ENCODE measurements at places on chromosomes 2 and 18.

DNA sequence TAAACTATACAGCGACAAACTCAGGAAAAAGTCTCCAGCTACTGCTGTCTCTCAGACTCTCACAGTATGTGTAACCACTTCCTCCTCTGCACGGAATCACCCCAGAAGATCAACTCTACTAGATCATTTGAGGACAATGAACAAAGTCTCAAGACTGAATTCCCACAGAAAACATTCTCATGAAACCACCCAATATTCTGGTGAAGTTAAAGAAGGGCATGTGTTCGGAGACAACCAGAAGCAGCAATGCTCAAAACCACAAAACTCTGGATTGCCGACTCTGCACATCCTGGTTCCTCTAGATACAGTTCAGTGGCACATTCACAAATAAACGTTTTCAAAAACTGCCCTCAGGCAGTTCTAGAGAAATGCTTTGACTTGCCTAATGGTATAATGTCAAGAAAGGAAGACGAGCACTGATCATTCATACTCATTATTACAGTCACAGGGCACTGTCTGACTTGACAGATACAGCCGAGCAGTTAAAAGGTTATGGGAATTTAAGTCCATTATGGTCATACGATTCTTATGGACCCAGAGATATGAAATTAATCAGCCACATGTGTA, 91.9 kb upstream of the STK17B start:
- peak; percentile 15 for DNase-seq

- DNase-seq, result no peak
Observed at GRCh38 chr2:119586085-119586484, 41.8 kb downstream of the CFAP221 start.

DNA sequence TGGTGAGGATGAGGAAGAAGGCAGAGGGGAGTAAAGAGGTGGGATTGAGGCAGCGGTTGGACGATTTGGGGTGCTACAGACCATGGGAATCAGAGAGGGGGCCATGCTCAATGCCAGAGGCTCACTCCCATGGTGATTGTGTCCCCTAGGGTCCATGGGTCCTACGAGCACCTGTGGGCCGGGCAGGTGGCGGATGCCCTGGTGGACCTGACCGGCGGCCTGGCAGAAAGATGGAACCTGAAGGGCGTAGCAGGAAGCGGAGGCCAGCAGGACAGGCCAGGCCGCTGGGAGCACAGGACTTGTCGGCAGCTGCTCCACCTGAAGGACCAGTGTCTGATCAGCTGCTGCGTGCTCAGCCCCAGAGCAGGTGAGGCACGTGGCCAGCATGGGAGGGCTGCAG, 5.2 kb downstream of the CAPN10 start:
- DNase-seq, result no peak

- no peak for DNase-seq
Observed at GRCh38 chr2:96856776-96857666, 795 bp downstream of the ANKRD39 start.

DNA sequence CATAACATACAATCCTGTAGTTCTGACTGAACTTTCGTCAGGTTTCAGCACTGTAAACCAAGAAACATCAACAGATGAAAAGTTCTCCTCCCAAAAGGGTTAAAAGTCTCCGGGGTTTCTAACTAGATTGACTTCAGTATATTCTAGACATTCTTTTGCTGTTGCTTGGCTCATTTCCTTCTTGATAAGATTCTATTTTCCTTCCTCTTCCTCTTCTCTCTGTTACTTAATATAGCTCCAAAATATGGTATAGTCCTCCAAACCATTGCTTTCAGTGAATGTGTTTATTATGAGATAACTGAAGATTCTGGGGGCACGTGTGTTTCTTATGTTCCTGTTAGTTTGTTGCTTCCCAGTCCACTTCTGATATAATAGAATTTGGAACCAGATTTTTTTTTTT, 46.4 kb upstream of the MAP4K3 start:
- DNase-seq, result no peak

DNA sequence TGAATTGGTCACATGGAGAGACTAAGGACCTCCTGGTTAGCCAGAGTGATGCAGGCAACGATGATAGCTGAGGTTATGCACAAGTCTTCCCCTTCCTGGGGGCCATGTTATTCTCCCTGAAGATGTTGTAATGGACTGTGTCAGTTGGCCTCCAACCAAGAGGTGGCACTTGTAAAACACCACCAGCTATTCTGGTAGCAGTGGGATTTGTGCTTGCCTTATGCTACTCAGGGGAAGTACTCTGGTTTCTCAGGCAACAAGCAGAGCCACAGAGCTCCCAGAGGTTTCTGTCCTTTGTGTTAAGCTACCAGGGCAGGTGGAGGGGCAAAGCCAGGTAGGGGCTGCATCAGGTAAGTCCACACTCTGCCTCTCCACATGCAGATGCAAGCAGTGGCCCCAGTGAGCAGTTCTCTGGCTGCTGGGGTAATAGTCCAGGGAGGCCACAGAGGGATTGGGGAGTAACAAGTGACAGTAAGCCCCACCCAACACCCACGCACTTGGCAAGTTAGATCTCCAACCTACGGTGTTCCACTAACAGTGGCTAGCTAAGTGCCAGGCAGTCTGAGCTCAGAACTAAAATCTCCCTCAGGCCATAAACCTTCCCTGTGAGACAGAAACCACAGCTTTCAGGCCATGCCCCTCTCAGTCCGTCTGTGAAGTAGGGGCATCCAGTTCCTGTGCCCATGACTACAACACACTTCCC, 99.7 kb downstream of the RND3 start:
- no peak for DNase-seq

DNA sequence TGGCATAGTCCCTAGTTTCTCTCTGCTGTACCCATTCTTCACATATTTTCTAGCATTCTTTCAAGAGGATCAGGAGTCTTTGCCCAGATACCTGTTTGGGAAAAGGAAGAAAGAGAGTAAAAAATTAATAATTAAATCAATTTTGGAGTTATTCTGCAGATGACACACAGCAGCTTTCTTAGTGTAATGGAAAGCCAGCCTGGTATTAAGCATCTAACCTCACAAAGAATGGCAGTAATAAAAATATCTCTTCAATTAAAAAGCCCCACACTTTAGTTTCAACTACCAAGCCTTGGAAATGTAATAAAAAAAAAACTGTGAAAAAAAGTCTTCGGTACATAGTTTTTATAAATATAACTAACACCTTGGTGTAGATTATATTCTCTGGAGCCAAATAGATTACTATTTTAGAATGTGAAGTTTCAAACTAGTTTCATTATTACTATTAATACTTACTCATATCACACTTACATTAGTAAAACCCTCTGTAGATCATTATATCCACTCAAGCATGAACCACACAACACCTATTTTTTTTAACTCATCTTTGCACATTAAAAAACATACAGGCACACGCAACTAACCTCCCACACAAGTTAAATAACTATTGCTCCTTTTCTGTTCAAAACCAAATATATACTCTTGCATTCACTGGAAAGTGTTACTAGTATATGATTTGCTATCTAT, 90.9 kb downstream of the GPD2 start:
- DNase-seq, result no peak

GRCh38 chr2:149616681-149617456, 29.3 kb upstream of the MMADHC start:
- DNase-seq, result no peak

DNA sequence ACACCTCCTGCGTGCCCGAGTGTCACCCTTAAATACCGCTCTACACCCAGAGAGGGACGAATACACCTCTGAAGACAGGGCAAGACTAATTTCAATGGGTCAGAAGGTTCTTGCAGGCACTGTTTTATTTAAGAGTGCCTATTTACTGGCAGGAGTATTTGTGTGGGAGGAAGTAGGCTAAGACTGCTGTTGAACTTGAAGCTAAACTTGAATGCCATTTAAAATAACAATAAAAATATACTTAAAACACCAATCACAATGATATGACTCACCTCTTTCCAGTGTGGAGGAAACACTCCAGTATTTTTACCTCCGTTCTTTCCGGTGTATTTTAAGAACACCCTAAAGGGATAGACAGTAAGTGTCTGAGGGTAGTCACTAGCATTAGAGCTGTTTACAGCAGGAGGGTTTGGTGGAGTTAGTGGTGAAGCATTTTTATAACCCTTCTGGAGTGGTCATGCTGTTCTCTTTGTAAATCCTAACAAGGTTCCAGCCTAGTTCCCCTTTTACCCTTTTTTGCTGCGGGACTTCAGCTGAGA, 9.6 kb upstream of the HOXD1 start:
- DNase-seq, result no peak

DNA sequence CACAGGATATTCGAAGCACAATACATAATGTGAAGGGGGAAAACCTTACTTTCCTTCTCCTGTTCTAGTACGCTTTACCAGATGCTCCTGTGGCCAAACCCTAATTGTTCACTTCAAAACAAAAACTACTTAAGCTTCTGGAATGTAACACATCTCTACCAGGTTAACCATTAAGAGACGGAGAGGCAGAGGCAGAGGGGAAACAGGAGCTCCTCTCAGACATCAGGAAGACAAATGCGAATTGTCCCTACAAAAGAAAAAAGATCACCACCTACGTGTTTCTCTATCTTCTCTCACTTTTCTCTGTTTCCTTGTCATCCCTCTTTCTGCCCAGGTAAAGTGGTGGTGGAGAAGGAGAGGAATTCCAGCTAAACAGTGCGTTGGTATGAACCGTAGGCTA, 266.8 kb downstream of the NRXN1 start:
- no peak for DNase-seq

- DNase-seq, result no peak
Observed at GRCh38 chr18:2102022-2102421, 469.3 kb downstream of the METTL4 start.

GRCh38 chr2:98948956-98949739, 13.1 kb upstream of the CRACDL start:
- no peak for DNase-seq

DNA sequence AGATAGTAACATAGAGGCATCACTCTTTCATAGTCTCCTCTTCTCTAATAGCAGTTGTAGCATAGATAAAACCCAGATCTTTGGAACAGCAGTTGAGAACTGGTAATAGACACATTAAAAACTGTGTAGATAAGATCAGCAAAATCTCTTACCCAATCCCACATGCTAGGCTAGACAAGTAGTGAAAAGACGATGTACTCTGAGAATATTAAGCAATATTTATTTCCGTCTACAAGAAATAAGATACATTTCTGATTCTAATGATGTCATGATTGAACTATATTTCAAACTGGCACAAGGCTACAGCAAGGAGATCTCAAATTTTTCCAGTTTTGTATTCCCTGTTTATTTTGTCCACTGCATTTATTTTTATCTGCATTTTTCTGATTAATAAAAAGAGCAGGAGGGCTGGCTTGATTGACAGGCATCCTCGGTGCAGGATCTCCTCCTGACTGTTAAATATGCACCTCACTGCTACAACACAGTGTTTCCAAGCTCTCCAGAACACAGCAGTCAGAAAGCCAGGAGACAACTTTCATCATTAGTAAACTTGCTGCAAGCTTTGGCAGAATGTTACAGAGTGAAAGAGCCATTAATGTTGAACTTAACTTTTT, 73.3 kb upstream of the ATIC start:
- no peak for DNase-seq

DNA sequence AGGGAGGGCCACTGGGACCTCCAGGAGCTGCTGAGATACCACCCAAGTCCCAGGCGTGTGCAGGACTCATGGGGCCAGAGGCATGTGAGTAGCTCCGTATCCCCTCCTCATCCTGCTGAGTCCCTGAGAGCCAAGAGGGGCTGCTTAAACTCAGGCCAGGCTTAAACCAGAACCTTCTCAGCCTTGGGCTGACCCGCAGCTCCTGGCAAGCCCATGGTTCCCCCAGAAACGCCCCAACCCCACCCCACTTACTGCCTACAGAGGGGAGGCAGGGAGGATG, 2.5 kb upstream of the NMUR1 start:
- no peak for DNase-seq

GRCh38 chr2:23656597-23656973, 270.3 kb downstream of the ATAD2B start:
- DNase-seq, result no peak

DNA sequence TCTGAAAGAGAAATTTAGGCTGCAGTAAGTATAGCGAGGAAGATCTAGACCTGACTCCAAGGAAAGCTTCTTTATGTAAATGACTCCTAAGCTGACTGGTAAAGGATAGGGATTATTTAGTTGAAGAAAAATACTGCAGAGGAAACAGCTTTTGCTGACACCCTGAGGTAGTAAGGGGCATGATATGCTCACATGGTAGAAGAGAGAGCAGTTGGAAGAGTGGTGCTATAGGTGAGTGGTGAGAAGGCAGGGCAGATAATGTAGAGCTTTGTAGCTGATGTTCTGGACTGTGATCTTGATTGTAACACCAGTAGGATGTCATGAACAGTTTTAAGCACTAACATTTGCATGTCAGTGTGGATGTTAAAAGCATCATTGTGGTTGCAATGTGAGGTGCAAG, 639.1 kb upstream of the SLC39A10 start:
- DNase-seq, result no peak

DNA sequence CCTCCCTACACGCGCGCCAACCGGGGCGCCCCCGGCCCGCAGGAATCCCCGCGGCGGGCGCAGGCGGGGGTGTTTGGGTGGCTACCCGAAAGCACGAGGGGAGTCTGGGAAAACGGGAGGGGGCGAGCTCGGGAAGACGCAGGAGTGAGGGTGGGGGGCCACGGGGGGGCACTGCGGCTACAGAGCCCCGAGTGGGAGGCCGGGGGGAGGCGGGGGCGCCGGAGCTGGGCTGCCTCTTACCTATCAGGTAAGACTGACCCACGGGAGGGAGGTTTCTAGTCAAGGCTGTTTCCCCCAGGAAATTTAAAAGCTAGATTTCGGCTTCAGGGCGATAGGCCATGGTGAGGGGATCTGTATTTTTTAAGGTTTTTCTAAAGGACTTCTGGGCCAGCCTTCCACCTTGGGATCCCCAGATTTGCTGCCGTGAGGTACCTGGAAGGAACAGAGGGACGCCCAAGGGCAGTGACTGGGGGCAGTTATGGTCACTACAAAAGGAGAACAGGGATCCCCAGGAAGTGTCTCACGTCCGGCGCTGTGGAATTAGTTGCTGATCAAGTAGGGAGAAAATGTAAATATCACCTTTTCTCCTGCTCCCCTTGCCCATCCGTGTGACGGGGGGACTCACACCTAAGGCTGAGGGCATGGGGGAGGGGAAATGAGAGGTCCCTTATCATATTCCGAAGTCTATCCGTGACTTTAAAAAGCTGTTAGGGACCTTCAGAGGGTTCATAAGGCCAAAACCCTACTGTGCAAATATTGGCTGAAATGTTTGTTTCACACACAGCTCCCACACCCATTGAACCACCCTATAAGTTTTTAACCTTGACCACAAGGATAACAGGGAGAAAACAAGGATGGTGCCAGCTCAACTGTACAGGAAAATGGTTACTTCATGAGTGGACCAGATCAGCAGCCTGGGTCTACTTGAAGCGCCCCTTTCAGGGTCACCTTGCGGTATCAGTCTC, 638 bp upstream of the IRS1 start:
- no peak for DNase-seq

DNA sequence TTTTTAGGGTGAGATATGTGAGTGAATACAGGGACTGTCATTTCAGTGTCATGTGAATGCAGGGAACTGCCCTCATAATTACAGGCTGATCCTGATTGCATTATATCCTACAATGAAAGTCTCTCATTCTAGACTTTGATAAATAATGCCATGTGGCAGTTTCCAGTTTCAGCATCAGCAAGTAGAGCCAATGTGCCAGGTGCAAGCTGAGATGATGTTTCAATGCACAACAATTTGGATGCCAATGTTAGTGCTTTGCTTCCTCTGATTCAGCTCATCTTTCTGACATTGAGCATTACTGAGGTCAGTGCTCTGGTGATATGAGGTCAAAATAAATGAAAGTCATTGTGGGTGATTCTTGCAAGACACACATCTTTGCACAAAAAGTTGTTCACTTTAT, 63.7 kb upstream of the TFPI start:
- DNase-seq, result no peak

- no peak for DNase-seq
Observed at GRCh38 chr2:233456934-233457333, 102.6 kb downstream of the DGKD start.

Measured in T-helper 9 cell (primary cell).